WERI-Rb-1 (cell line): ENCODE measurements at places on chromosomes 16 and 17.

GRCh38 chr16:49440156-49441065 is 66.8 kb downstream of the C16orf78 start:
- no peak for DNase-seq

GRCh38 chr17:16513873-16514272 is 21.9 kb upstream of the LRRC75A start:
- DNase-seq, result no peak

DNA sequence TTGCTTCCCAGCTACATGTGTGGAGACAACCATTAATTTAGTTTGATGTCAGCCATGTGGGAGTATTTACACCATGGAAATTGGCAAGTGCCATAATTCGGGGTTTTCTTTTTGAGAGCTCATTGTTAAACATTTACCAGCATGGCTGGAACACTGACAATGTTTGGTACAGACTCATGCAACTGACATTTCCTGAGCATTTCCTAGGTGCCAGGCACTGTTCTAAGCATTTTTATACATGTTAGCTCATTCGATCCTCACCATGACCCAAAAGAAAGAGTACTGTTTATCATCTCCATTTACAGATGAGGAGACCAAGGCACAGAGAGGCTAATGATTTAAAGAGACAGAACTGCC is 86.9 kb downstream of the FOXL1 start:
- no peak for DNase-seq

DNA sequence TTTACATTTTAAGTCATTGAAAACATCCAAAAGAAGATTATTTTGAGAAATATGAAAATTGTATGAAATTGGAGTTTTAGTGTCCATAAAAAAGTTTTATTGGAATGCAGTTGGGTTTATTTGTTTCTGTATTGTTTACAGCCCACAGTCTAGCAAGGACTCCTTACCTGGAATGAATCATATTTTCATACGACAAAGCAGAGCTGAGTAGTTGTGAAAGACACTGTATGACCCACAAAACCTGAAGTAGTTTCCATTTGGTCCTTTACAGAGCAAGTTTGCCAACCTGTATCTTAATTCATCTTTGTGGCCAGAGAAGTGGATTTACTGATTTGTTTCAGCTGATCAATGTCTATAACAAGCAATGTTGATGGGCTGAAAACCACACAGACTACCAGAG is 10.3 kb downstream of the CCL18 start:
- no peak for DNase-seq

- DNase-seq, result no peak
These were observed 398 bp downstream of the LGALS9 start for GRCh38 chr17:27631411-27631760.

DNA sequence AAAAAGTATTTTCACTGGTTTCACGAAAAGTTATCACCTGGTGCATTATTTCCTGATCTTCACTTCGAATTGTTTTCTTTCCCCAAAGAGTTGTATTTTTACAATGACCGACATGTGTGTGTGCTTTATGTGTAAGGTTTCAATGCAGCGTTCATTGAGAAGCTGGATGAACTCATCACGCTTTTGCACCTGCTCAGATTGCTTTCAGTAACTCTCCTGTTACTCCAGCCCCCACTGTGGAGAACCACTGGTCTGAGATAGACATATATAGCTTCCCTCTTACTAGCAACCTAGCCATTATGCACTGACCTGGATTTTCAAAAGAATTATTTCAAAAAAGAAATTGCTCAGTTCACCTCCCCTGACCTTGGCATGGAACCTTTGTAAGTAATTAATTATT is 178.3 kb upstream of the CHMP6 start:
- no peak for DNase-seq

DNA sequence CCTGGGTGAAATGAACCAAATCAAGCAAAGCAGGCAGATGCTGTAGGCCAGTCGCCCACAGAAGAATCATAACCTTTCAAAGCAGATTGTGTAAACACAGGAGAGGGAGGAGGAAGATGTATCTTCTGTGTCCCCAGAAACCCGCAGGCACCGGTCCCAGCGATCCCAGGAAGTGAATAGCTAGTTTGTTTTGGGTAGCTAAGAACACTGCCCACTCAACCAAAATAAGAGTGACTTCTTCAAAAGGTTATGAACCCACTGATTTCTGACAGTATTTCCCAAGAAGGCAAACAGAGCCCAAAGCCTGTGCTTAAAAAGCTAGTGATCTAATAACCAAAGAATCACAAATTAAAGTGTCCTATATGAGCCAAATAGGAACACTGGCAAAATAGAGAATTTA is 67.8 kb downstream of the GRIN2A start:
- no peak for DNase-seq

GRCh38 chr16:2467528-2468232 is 3.4 kb upstream of the NTN3 start:
- peak; percentile 92 for DNase-seq

DNA sequence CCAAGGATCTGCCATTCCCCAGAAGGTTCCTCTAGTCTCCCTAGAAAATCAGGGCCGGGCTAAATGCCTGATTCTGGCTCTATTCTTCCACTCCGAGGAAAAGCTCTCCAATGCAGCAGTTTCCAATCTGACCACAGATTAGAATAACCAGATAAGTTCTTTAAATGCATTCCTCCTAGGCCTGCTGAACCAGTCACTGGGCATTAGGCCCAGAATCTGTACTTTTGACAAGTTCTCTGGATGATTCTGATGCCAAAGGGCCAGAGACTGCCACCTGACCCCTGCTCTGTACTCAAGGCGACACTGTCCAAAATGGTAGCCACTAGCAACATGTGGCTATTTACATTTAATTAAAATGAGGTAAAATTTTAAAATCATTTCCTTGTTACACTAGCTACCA is 22.3 kb downstream of the MAP3K14 start:
- DNase-seq, result no peak

GRCh38 chr16:53817117-53817755 is 113.3 kb downstream of the FTO start:
- no peak for DNase-seq

GRCh38 chr16:89561142-89561883 is 831 bp downstream of the RPL13 start:
- no peak for DNase-seq

DNA sequence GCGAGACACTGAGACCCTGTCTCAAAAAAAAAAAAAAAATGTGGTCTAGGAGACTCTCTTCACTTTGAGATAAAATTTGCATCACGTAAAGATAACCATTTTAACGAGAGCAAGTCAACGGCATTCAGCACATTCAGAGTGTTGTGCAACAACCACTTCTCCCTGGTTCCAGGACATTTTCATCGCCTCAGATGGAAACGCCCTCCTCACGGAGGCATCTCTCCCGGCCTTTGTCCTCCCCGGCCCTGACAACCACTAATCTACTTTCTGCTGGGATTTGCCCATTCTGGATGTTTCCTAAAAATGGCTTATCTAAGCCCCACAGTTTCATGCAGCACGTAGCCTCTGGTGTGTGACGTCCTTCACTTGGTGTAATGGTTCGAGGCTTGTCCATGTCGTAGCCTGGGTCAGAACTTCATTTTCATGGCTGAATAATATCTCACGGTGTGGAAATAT is 6.4 kb upstream of the NPRL3 start:
- DNase-seq, result no peak

GRCh38 chr17:78879635-78880186 is 23.3 kb downstream of the CEP295NL start:
- DNase-seq, result no peak

DNA sequence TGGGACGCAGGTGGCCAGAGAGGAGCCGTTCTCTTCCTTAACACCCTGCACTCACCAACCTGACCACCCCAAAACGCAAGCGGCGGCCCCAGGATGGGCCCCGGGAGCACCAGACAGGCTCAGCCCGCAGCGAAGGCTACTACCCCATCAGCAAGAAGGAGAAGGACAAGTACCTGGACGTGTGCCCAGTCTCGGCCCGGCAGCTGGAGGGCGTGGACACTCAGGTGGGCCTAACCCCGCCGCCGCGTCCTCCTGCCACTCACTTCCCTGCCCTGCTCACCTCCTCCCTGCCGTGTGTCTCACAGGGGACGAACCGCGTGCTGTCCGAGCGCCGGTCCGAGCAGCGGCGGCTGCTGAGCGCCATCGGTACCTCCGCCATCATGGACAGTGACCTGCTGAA is 4.6 kb upstream of the HSD3B7 start:
- no peak for DNase-seq

GRCh38 chr16:57830890-57831484 is 28.7 kb upstream of the KIFC3 start:
- no peak for DNase-seq

DNA sequence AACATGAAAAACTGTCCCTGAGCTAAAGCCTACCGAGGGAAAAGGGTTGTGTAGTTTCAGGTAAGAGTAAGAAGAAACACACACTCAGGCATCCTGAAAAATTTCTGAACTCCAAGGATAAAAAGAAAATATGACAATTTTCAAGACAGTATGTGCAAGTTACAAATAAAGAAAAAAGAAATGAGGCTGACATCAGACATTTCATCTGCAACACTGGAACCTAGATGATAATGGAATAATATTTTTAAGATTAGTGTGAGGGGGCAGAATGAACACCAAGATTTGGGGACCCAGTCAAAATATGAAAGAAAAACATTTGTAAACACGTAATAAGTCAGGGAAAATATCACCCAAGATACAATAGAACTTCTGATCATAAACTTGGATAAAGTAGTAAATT is 135.9 kb upstream of the PSMD7 start:
- no peak for DNase-seq

DNA sequence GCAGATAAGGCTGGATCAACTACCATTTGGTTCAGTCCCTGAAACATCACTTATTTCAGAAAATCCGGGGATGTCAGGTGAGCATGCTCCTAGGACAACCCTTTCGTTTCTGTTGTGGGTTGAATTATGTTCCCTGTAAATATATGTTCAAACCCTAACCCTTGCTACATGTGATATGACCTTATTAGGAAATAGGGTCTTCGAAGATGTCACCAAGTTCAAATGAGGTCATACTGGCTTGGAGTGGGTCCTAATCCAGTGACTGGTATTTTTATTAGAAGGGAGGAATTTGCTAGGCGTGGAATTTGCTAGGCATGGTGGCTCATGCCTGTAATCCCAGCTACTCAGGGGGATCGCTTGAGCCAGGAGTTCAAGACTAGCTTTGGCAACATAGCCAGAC is 21.3 kb downstream of the SNX20 start:
- DNase-seq, result no peak

DNA sequence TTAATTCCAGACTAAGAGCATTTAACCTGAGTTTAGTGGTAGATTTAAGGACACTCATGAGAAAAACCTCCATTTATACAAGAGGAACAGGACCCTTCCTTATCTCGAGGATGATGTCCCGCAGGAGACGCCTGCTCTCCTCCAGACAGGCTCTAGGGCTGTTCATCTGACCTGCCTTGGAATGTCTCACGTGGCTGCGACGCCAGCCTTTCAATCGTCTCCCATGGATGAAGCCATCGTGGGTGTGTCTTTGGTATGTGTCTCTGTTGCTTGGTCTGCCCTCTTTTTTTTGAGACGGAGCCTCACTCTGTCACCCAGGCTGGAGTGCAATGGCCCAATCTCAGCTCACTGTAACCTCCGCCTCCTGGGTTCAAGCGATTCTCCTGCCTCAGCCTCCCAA is 16.5 kb downstream of the CHMP6 start:
- no peak for DNase-seq

DNA sequence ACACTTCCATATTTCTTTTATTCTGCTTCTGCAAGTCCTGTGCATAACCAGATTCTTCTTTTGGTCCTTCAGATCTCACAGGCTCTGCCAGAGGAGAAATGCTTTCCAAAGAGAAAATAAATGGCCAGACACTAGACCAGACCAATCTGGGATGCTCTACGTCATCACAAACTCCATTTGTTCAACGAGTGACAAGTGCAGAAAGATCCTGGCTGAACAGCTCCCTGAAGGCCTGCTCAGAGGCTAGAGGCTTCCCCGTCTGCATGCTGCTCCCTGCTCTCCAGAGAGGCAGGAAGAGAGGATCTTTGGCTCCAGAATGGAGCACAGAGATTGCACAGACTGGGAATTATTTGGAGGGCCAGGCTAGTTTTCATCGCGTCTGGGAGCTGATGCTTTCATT is 232.7 kb downstream of the MAF start:
- DNase-seq, result no peak
